ENCODE measurements at places on chromosomes 7 and 10.

DNA sequence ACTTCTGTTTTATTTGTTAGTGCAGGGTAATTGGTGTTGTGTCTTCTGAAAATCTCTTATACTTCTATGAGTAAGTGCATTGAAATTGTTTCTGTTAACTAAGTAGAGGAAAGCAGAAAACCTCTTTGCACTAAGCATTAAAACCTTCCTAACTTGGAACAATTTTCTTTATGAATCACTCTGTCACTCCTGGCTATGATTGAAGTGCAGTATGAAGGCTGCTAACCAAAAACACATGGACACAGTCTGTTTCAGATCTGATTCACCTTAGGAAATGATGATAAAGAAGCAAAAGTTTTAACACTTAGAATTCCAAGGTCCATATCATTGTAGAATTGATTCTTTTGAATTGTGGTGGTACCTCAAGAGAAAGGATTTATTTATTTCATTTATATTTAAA is 41.9 kb downstream of the MET start:
- no peak for DNase-seq

DNA sequence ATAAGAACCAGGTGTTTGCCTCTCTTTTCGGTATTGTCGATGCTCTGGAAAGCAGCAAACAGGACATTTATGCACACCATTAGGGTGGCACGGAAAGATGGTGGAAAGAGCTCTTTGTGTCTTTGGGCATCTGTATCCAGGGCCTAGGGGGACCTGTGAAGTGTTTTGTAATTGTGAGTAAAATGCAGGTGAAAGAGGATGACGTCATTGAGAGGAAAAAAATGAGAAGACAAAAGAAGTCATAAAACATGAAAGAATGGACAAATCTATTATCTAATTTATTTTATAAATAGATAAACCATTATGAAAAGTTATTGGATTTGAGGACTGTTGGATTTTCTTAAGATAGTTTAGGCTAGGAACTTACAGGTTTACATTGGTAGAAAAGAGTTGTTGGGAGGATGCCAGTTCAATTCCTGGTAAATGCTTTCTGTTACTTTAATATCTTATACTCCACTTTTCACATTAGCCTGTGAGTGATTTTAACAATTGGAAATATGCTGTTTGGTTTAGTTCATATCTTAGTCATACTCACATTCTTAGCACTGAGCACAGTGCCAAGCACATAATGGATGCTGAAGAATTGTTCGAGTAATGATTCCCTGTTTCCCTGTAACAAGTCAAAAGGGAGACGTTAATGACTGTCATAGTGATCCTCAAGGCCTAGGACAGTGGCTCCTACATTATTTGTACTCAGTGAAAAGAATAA is 62.6 kb downstream of the EXOC4 start:
- no peak for DNase-seq

DNA sequence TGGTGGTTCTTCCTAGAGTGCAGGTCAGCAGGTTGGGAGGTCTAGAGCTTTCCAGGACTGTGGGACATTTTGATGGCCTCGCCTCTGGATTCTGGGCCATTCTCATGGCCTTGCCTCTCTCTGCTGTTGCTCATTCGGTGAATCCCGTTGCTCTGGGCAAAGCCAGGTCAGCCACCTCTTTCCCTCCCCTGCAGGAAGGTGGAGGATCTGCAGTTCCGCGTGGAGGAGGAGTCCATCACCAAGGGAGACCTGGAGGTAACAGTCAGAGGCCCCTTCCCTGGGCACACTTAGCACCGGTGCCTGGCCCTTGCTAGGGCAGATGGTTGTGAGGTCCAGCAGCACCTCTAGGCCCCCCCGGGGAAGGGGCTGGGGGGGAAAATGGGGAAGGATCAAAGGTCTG is 74.9 kb downstream of the CLIP2 start:
- no peak for DNase-seq

DNA sequence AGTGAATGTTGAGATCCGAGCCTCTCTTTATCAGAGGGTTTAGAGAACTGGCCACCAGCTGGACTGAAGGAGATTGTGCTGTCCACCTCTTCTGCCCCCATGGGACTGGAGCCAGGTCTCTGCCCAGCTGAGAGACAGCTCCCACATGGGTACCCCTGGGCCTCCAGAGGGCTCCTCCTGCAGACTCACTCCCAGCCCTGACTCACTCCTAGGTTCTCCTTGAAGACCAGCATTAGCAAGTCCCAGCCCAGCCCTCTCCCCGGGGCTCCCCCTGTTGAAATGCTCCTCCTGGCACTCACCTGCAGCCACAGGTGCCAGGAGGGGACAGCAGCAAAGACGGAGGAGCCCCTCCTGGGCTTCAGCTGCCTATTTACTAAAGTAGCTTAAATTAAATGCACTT is 126.9 kb downstream of the CXCL12 start:
- DNase-seq: no peak

GRCh38 chr7:30780941-30781340 is 9.7 kb downstream of the MINDY4 start:
- no peak for DNase-seq

GRCh38 chr10:44933451-44934321 is 22.5 kb downstream of the TMEM72 start:
- DNase-seq: no peak

- DNase-seq: no peak
These were observed 127.3 kb downstream of the CUL2 start for GRCh38 chr10:34962866-34963265.

GRCh38 chr7:132295175-132295574 is 281.1 kb downstream of the PLXNA4 start:
- DNase-seq: no peak

- DNase-seq: no peak
These were observed 15.6 kb downstream of the ADAM8 start for GRCh38 chr10:133260895-133261725.
